ENCODE measurements at places on chromosomes 3 and 15.
A peak's percentile ranks its signal among the peaks of the same experiment; 100 is the strongest.

DNA sequence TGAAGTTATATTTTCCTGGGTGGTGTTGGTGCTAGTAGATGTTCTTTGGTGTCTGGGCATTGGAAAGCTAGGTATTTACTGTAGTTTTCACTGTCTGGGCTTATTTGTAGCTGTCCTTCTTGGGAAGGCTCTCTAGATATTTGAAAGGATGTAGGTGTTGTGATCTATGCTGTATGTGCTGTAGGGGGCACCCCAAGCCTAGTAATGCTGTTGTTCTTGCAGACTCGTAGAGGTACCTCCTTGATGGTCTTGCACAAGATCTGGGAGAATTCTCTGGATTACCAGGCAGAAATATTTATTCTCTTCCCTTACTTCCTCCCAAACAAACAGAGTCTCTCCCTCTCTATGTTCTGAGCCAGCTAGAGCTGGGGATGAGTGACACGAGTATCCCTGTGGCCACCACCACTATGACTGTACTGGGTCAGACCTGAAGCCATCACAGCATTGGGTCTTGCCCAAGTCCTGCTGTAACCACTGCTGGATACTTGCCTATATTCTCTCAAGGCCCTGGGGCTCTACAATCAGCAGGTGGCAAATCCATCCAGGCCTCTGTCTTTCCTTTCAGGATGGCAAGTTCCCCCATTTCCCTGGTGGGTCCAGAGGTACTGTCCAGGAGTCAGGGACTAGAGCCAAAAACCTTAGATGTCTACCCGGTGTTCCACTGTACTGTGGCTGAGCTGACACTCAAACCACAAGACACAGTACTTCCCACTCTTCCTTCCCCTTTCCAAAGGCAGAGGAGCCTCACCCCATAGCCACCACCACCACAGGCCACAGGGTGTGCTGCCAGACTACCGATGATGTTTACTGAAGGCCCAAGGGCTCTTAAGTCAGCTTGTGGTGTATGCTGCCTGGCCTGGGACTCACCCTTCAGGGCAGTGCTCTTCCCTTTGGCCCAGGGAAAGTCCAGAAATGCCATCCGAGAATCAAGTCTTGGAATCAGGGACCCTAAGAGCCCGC lies 195.2 kb upstream of the DPPA4 start:
- DNase-seq = peak; percentile 78

DNA sequence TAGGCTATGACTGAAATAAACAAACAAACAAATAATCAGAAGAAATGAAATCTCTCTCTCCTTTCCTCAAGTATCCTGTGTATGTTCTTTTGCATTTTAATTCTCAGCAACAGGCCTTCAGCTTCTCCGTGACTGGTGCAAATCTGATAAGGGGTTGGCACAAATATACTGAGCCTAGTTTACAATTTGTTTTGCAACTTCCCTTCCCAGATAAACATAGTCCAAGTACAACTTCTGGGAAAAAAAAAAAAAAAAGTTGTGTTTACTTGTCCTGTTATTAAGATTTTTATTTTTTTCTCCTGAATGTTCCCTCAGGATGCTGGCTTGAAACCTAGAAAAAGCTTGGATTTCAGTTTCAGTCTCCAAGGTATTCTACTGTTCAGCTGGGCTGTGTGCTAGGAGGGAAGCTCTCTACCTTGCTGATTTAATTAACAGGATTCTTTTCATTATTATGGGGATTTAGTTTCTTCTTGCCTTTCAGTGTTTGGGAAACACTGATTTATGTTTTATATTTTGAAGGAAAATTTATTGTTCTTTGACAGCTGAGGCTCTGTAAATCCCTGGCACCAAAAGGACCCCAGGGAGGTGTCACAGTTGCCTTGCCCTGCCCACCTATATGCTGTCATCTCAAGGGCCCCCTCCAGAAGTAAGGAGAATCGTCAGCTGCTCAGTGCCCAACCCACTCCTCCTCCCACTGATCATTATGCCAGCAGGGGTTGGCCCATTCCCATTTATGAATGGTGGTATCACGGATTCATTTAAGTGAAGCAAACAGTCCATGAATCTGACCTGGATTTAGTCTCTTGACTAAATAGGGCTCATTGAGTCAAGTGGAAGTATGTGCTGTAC lies 185.2 kb downstream of the MEIS2 start:
- no peak for DNase-seq

DNA sequence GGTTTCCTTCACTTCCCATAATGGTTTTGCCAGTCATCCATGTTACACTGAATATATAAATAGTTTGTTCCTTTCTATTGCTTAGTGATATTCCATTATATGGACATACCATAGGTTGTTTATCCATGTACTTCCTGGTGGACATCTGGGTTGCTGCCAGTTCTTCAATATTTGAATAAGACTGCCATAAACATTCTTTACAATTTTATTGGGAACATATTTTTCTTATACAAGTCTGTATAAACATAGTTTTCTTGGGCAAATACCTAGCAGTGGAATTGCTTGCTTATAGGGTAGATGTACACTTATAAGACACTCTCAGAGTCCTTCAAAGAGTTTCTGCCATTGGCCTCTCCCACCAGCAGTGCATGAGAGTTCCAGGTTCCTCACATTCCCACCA lies 231.4 kb downstream of the OPA1 start:
- no peak for DNase-seq

GRCh38 chr15:70199540-70200410 lies 102.1 kb upstream of the TLE3 start:
- peak; percentile 57 for DNase-seq

DNA sequence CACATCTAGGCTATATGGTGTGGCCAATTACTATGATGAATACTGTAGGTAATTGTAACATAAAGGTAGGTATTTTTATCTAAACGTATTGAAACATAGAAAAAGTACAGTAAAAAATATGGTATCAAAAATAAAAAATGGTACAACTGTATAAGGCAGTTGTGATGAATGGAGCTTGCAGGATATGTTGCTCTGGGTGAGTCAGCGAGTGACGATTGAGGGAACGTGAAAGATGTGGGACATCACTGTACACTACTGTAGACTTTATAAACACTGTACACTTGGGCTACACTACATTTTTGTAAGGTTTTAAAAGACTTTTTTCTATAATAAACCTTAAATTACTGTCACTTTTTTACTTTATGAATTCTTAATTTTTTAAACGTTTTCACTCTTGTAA lies 10.3 kb downstream of the CTNNB1 start:
- DNase-seq = no peak

Data from GM23248 (cell line).